ENCODE measurements at places on chromosomes 4 and X. TPM values are rescaled to one million over a fixed set of nuclear protein-coding genes. Genes with fewer than 3 reads are reported as not detected.

ABCG2 gene
- total RNA-seq, result not detected

KDR gene
- 0.05 TPM for total RNA-seq

DNA sequence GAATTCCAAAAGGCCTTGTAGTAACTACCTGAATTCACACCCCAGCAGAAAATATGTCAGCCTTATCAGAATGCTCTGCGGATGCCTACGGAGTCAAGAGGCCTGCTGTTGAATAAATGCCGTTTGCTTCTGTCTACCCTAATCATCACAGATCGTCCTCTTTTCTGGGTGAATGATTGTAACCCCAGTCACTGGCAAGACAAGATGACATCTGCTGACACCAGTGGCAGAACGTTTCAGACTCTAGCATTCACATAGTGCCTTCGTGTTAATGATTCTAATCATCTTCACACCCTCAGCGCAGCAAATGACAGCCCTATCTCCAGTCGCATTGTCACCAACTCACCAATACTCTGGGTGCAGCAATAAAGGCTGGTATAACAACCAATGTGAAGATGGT, 89.1 kb upstream of the MAP3K15 start:
- H3K4me3 ChIP-seq, result no peak overlapping the region
- H3K36me3 ChIP-seq, result peaks cover 2% of the 10 kb centered on the region
- no peak overlapping the region for H3K27ac ChIP-seq
- H3K27me3 ChIP-seq, result no peaks in the 10 kb centered on the region
- no peaks in the 10 kb centered on the region for H3K4me1 ChIP-seq

DNA sequence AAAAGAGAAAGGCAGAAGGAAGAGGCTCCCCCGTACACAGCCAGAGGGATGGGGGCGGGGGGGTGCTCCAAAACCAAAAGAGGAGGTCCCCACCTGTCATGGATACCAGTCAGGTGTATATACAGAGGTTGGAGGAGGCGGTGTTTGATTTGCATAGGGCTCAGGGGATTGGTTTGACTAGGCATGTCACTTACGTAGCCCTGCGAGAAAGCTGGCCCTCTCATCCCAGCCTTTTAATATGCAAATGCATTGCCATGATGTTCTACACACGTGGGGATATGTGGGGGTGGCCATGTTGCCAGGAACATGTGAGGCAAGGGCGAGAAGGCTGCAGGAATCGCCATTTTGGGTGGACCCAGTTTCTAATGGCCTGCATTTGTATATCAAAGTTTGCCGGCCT, 38.6 kb downstream of the TMEM150C start:
- H3K4me3 ChIP-seq, result no peak overlapping the region
- DNase-seq, result no peak

GRCh38 chrX:134180601-134181274, 56.2 kb upstream of the CCDC160 start:
- DNase-seq, result no peak
- H3K4me1 ChIP-seq, result no peaks in the 10 kb centered on the region
- no peaks in the 10 kb centered on the region for H3K36me3 ChIP-seq
- peaks cover 3% of the 10 kb centered on the region for H3K27me3 ChIP-seq
- H3K4me3 ChIP-seq, result no peak overlapping the region
